ENCODE measurements at places on chromosomes 1 and 21.

DNA sequence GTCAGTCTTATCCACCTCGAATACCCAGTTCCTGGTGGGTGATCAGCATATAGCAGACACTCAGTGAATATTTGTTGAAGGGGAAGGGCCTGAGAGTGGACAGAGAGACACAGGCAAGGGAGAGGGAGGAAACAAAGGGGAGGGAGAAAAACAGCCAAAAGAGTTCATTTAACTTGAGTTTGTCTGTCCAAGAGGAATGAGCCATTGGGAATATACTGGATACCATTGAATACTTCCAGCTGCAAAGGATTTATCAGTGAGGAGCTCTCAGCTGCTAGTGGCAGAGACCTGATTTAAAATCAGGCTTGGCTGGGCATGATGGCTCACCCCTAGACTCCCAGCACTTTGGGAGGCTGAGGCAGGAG is 11.5 kb upstream of the BGLAP start:
- DNase-seq, result no peak

DNA sequence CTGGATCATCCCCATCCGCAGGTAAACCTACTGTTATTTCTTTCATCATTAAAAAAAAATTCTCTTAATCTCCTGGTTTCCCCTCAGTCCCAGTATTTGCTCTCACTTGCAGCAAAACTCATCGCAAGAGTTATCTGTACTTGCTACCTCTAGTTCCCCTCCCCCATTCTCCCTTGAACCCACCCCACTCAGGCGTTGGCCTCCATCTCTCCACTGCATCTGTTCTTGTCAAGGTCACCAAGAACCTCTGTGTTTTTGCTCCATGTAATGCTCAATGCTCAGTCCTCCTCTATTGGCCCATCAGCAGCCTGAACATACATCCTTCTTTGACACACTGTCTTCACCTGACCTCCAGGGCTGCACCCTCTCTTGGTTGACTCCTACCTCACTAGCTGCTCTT is 4.6 kb downstream of the PKLR start:
- DNase-seq, result no peak

DNA sequence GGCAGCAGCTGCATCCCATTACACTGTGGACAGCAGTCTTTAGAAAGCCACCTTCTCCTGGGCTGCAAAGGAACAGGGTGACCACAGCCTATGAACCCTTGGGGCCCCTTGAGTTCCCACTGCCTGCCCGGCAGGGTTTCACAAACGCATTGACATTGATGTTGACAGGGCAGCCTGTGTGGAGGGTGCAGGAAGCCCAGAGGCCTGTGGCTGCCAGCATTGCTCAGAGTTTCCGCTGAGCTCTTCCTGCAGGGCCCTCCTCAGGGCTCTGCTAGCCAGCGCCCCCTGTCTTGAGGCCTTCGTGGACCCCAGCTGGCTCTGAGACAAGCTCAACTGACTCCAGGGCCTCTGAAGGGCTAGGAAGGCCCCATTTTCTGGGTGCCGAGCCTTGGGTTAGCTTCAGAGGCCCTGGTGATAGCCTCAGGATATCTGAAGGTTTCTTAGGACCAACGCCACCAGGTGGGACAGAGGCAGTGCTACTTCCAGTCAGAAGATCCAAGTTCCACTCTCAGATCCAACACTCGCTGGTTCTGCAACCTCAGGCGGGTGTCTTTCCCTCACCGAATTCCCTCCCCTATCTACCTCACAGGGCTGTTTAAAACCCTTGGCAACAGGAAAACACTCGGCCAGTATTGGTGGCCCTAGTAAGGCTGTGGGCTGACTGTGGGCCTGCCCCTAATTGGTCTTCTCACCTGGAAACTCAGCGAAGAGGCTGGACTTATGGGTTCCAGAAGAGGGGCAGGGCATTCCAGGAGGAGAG is 27.2 kb upstream of the EPS8L3 start:
- peak; percentile 31 for DNase-seq

- peak; percentile 28 for DNase-seq
These were observed 67.0 kb downstream of the PIK3R3 start for GRCh38 chr1:46065405-46065804.

Measured in NCI-H226 (cell line).